ENCODE measurements at places on chromosomes 2 and 18. TPM values are rescaled to one million over a fixed set of nuclear protein-coding genes. Genes with fewer than 3 reads are reported as not detected.

GRCh38 chr2:70008290-70008689 lies 46.9 kb upstream of the ASPRV1 start:
- no peak overlapping the region for H3K4me3 ChIP-seq
- H3K36me3 ChIP-seq = peaks cover 7% of the 10 kb centered on the region
- H3K4me1 ChIP-seq = peaks cover 7% of the 10 kb centered on the region
- H3K27ac ChIP-seq = no peak overlapping the region
- peaks cover 3% of the 10 kb centered on the region for H3K27me3 ChIP-seq
- no peak for DNase-seq

DNA sequence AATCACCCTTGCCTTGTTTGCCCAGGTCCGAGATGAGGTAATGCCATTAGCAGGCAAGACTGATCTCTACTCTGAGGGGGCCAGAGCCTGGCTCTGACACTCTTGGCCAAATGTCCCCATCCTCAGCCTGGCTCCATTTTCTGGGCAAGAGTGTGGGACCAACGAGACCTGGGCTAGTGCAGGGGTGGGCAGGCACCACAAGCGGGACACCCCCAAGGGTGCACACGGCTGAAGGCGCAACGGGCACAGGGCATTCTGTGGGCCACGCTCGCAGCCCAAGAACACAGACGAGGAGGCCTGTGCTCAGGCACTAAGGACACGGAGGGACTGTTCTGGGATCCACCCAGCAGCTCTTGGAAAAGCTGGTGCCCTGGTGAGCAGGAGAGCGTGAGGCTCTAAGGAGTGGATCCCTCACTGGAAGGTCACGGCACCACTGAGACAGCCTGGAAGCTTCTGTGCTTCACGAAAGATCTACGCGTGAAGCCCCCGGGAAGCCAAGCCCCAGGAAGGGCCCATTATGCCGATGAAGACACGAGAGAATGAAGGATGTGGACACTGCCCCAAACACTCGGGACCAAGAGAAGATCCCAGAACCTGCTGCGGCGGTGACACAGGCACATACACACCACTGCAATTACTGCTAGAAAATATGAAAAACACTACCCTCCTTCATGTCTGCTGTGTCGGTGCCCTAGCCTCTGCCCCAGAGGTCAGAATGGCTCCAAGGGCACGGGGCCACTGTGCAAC lies 138.2 kb downstream of the HDAC4 start:
- DNase-seq = no peak
- no peak overlapping the region for H3K27ac ChIP-seq
- no peak overlapping the region for H3K4me3 ChIP-seq
- H3K4me1 ChIP-seq = peaks cover 19% of the 10 kb centered on the region
- peaks cover 11% of the 10 kb centered on the region for H3K27me3 ChIP-seq

DNA sequence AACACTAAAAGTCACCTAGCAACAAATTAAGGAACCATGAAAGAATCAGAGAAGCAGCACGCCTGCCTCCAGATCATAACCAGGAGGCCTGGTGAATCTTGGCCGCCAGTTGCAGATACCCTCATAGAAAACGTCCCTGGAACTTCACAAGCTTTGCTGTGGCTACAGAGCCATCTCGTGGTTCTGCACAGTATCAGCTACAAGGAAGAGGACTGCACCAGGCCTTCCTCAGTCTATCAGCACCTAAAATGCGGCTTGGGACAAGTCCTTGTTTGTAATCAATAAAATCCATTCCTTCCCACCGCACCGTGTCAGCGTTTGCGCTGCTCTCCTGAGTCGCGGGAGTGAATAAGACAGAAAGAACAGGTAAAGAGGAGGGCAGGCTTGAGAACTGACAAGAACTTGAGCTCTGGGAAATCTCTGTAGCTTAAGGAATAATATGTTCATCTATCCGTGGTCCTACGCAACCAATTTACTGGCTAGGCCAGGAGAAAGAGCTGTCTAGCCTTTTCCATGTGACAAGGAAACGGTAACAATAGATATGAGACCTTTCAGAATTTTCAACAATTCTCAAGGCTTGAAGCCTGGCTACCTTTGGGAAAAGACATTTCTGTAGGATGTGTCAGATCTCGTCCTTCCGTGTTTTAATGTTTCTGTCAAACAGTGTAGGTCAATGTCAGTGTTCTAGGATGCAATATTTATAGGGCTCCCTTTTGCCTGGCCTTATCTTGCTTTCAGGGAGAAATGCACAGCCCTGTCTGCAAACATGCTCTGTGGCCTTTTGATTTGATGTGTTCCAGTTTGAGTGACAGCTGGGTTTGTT lies 128.5 kb upstream of the RAB12 start:
- no peak overlapping the region for H3K27ac ChIP-seq
- H3K4me3 ChIP-seq = no peak overlapping the region
- no peaks in the 10 kb centered on the region for H3K36me3 ChIP-seq
- H3K27me3 ChIP-seq = peaks cover 8% of the 10 kb centered on the region
- H3K4me1 ChIP-seq = peaks cover 9% of the 10 kb centered on the region

- no peak for DNase-seq
- H3K27me3 ChIP-seq = peaks cover 3% of the 10 kb centered on the region
- H3K27ac ChIP-seq = no peak overlapping the region
- H3K4me3 ChIP-seq = no peak overlapping the region
- peaks cover 4% of the 10 kb centered on the region for H3K36me3 ChIP-seq
Measured at GRCh38 chr2:521853-522530, 155.2 kb downstream of the TMEM18 start.

DNA sequence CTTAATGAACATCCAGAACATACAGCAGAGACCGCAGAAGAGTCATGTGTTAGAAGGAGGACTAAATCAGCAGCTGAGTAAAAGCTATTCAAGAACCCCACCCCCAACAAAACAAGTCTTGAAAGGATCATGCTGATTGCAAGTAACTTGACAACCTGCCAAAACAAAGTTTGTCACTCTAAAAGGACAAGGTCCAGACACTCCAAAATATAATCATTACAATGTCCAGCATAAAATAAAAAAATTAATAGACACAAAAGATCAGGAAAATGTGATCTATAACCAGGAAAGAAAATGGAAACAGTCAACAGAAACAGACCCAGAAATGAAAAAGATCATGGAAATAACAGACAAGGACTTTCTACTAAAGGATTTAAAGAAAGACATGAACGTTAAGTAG lies 28.5 kb downstream of the CCDC88A start:
- peaks cover 14% of the 10 kb centered on the region for H3K36me3 ChIP-seq
- peaks cover 14% of the 10 kb centered on the region for H3K4me1 ChIP-seq
- H3K27ac ChIP-seq = no peak overlapping the region
- H3K4me3 ChIP-seq = no peak overlapping the region

Gene TLX2
- not detected for total RNA-seq
